ENCODE measurements at places on chromosomes 2 and 18.

DNA sequence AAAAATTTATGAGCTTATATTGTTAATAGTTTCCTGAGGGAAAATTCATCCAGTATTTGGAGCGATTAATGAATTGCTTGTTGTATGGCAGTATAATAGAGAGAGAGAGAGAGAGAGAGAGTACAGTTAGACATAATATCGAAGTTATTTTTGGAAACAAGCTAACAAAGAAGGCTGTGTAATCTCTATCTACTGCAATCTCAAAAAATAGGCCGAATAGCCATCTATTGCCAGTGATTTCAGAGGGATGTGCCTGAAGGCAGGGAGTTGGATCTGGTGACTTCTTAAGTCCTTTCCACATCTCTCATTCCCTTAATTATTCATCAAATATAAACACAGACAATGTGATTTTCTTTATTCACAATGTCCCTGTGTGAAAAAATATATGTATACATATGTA is 433.1 kb upstream of the RAB12 start:
- no peak for DNase-seq

DNA sequence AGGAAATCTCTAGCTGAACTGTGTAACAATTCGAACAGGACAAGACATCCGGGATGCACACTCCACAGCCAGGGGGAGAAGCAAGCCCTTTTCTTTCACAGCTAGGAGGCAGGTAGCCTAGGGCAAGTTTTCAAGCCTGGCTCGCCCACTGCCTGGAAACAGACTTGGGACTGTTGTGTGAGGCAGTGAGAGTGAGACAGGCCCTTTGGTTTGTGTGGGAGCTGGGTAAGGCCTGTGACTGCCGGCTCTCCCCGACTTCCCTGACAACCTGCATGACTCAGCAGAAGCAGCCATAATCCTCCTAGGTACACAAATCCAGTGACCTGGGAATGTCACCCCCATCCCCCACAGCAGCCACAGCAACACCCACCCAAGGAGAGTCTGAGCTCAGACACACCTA is 179.7 kb downstream of the WDPCP start:
- DNase-seq = no peak

- DNase-seq = no peak
Observed at GRCh38 chr2:117360586-117360985, 453.9 kb upstream of the DDX18 start.

DNA sequence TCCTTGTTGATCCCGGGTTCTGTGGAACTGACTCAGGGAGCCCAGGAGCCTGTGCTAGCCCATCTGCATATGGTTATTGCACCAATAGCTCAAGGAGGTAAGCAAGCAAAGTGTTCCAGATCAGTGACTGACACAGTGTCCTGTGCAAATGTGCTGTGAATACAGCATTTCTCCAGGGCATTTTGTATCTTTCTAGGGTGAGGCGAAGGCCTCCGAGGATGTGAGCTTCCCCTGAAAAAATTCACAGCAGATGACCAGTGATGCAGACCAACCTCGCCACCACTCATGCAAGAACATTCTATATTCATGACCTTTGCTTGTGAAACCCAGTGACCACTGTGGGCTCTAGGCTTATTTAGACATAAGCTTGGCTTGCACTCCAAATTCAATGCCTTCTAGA is 15.2 kb upstream of the NT5DC4 start:
- no peak for DNase-seq

- DNase-seq = no peak
Observed at GRCh38 chr2:236980961-236981360, 104.7 kb upstream of the COPS8 start.

DNA sequence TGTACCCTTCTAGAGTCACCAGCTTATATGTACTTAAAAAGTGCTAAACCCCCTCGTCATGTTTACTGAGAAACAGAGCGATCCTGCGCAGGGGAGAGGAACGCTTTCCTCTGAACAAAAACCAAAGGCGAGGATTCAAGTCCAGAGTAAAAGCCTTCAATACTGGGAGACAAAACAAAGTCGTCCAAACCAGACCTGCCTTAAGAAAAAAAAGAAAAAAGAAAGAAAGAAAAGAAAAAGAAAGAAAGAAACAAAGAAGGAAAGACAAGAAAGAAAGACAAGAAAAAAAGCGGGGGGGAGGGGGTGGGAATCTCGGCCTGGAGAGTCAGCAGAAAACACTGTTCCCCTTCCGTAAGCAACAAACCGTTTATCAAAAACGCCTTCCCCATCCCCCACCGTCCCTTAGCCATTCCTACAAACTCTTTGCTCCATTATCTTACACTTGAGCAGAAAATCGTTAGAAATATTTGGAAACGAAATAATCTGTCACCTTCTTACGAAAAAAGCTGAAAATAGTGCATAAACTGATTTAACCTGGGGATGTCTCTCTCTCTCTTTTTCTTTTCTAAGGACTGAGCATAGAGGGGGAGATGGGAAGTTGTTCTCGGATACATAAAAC is 3.3 kb downstream of the PTGR3 start:
- DNase-seq = no peak

GRCh38 chr2:11621410-11621809 is 48.6 kb downstream of the NTSR2 start:
- no peak for DNase-seq
